Nephron progenitor cell (in vitro differentiated cells): ENCODE measurements at places on chromosomes 6 and 20.
A peak's percentile ranks its signal among the peaks of the same experiment; 100 is the strongest.

GRCh38 chr6:45917439-45917838 lies 98.2 kb downstream of the CLIC5 start:
- no peak for DNase-seq

DNA sequence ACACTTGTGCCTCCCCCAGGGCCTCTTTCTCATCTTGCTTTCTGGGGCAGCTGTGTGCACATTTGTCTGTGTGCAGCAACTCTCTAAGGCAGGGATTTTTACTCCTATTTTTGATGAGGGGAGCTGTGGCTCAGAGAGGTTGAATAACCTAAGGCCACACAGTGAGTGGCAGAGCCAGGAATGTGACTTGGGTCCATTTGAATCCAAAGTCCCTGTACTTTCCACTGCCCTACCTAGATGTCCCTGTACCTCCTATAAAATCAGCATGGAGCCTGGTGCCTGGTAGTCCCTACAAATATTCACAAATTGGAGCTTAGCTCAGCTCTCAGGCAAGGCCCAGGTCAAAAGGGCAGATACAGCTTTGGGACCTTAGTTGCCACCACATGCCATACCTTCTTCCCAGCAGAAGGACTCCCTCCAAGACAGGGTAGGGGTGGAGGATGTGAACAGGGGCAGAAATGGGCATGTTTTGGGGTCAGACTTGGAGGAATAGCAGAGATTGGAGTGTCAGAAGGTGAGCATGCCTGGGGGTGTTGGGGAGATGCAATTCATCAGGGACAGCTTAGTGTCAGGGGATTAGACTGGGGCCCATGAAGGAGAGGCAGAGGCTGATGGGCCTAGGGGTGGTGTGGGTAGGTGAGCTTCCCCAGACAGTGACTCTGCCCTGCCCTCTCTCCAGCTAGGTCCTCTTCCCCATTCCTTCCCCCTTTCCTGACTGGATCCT lies 4.1 kb upstream of the VEGFA start:
- no peak for DNase-seq

DNA sequence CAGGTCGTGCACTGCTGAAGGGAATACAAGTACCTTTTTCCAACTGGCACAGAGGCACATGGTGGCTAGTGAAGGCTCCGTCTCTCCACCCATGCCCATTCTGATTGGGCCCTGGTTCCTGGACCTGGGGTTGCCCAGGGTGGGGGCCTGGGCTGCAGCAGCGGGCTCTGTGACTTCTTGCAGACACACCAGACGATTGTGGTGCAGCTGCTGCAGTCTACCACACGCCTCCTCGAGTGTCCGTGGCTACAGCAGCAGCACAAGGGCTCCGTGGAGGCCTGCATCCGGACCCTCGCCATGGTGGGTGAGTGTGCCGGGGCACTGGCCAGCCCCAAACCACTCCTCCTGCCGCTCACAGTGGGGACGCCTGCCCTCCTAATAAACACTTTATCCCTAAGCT lies 29.2 kb downstream of the UQCC2 start:
- no peak for DNase-seq

GRCh38 chr20:40651151-40651550 lies 37.9 kb downstream of the MAFB start:
- no peak for DNase-seq

DNA sequence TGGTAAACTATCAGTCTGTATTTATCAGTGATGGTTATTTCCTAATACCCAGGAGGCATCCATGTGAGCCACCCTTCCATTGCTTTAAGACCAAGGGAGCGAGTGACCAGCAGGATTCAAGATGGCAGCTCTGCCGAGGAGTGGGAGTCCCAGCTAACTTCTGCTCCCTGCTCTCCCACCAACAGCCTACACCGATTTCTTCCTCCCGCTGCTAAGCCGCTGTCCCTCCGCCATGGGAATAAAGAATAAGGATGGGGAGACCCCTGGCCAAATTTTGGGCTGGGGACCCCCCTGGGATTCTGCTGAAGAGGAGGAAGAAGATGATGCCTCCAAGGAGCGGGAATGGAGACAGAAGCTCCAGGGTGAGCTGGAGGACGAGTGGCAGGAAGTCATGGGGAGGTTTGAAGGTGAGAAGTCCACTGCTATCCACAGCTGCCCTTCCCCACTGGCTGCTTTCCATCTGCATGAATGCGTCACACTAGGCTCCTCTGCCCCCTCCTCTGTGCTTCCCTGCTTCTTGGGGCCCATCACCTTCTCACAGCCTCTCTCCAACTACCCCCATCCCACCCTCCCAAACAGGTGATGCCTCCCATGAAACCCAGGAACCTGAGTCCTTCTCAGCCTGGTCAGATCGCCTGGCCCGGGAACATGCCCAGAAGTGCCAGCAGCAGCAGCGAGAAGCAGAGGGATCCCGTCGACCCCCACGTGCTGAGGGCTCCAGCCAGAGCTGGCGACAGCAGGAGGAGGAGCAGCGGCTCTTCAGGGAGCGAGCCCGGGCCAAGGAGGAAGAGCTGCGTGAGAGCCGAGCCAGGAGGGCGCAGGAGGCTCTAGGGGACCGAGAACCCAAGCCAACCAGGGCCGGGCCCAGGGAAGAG lies 10.3 kb downstream of the NFKBIL1 start:
- no peak for DNase-seq

GRCh38 chr6:125031385-125031784 lies 69.1 kb downstream of the RNF217 start:
- DNase-seq, result no peak

GRCh38 chr6:114521926-114522325 lies 179.1 kb upstream of the HS3ST5 start:
- no peak for DNase-seq

DNA sequence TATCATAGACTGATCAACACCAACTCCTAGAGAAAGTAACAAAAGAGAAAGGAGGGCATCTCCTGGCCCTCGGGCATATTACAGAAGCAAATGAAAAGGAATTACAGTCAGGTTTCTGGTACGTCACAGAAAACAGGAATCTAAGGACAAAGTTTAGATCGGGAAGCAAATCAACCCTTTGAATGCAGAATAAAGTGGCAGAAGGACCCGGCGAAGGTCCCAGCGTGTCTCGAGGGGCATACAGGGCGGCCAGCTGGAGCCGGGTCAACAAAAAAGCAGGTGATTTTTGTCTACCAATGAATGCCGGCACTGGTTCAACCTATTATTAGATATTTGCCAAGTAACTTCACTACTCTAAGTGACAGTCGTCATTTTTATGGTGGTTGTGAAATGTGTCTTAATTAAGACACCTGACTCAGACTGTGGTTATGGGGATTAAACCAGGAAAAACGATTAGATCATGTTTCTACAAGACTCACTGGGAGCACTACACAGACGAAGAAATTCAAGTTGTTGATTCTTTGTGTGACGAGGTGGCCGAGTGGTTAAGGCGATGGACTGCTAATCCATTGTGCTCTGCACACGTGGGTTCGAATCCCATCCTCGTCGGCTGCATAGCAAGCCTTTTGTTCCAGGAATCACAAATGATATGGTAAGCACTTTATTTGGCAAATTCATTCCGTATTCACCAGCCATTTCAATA lies 12.4 kb upstream of the ZSCAN9 start:
- peak; percentile 68 for DNase-seq
